ENCODE measurements at places on chromosomes 6 and 20. TPM values are rescaled to one million over a fixed set of nuclear protein-coding genes. Genes with fewer than 3 reads are reported as not detected.

Gene POM121L2
- 0.05 TPM for total RNA-seq

Gene FOXF2
- 0.12 TPM for total RNA-seq

Gene SALL4
- 0.57 TPM for total RNA-seq

Gene CDKAL1
- total RNA-seq: 20.3 TPM

Gene OLIG3
- total RNA-seq: not detected

Gene ID1
- total RNA-seq: 207 TPM

Gene MAS1
- 0.08 TPM for total RNA-seq

Gene NNAT
- 0.69 TPM for total RNA-seq

Gene RFX6
- not detected for total RNA-seq

Gene NRSN1
- not detected for total RNA-seq

Data from ovary (tissue), 10 donors.